ENCODE measurements at places on chromosomes 5 and 9.

GRCh38 chr5:37724395-37725125 is 115.3 kb downstream of the GDNF start:
- DNase-seq, result no peak

GRCh38 chr9:91933556-91934352 is 16.3 kb downstream of the ROR2 start:
- DNase-seq, result no peak

DNA sequence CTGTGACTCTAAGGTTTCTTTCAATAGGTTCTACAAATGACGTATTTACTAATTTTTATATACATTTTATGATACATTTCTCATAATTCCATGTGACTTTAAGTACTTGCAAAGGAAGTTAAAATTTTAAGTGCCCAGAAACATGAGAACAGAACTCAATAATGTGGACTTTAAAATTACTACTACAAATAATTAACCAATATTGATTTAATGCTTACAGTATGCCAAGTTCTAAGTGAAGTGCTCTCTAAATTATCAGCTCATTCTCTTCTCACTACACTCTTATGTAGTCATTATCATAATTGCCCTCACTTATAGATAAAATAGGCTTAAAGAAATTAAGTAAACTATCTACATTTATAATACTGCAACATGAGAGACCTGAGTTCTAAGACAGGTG is 1690.7 kb upstream of the CDH9 start:
- DNase-seq, result no peak

DNA sequence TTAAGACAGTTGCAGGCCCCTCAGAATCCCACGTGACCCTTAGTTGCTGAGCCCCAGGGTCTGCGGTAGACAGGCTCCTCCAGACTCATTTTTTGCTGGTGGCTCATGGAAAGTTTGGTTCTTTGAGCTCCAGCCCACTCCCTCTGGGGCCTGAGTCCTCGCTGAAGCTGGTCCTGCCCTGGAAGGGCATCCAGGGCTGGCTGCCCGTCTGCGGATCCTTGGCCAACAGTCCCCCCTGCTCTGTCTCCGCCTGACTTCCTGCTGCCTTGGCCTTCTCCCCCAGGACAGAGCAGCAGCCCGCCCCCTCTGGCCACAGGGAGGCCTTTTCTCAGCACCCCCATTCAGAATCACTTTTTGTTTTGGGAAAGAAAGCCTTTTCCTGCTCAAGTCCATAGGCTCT is 24.4 kb downstream of the SLC6A7 start:
- DNase-seq, result no peak

DNA sequence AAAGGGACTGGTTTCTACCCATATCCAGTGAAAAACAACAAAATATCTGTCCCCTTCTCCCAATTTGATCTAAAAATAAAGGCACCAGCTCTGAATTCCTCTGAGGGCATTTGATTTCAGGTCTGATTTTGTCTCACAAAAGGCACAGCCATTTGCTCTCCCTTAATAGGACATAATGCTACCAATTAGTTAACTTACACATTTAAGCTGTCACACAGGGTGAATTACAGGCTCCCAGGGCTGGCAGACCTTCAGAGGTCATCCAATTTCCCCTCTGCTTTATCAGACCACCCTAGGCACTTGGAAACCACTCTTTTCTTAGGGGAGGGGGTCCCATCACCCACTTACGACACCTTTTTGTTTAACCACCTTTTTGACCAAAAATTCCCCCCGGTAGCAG is 319.9 kb downstream of the SPOCK1 start:
- no peak for DNase-seq

GRCh38 chr5:133847886-133848285 is 120.5 kb downstream of the C5orf15 start:
- no peak for DNase-seq

- DNase-seq, result no peak
Measured at GRCh38 chr9:3916984-3917383, 382.9 kb downstream of the GLIS3 start.

GRCh38 chr5:59186623-59187022 is 603.7 kb downstream of the RAB3C start:
- no peak for DNase-seq

DNA sequence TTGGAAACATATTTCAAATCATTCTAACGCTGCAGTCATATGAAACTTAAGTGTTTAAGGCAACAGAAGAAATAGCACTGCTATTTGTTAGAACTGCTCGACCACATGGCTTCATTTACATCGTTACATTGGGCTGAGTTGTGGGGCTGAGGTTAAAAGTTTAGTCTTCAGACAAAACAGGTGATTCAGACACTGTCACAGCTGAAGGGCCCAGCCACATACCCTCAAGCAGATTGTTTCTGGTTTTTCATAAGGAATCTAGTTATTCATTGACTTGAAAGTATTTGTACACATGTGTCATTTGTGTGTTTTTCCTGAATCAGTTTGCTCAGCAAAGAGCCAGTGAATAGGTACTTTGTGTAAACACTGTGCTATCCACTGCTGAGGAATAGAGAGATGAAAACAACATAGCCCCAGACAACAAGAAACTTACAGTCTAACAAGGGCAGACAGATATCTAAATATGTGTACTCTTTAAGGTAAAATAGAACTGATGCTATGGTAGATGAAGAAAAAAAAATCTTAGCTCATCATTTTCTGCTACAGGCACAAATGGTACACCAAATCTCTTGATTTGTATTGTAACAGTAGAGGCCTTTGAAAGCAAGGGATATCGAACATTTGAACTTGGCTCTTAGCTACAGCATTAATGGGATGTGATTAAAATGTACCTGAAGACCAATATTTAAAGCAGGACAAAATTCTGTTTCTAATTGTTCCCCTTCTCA is 357.6 kb upstream of the RPS23 start:
- no peak for DNase-seq

- DNase-seq, result no peak
Measured at GRCh38 chr9:120912958-120913646, 13.5 kb downstream of the TRAF1 start.

- no peak for DNase-seq
Measured at GRCh38 chr5:178209334-178210072, 5.2 kb downstream of the HNRNPAB start.

- DNase-seq, result no peak
Measured at GRCh38 chr5:135645336-135646180, 66.8 kb upstream of the CXCL14 start.

DNA sequence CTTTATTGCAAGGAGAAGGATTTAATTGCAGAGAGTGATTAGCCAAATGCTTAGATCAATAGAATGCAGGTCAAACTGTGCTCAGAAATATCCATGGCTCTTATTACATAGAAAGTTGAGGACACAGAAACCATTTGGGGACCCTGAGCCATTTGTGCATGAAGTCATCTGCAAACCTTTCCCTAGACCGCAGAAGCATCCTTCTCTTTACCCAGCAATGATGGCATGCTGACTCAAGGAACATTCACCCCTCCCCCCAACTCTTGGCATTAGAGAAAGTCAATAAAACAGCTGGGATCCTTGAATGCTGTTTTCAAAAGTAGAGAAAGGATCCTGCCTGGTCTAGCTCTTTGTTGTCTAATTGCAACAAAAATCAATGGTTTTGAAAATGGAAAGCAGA is 73.5 kb downstream of the PPP2R2B start:
- DNase-seq, result no peak

- DNase-seq, result no peak
Measured at GRCh38 chr9:93231121-93231694, 47.3 kb downstream of the WNK2 start.

DNA sequence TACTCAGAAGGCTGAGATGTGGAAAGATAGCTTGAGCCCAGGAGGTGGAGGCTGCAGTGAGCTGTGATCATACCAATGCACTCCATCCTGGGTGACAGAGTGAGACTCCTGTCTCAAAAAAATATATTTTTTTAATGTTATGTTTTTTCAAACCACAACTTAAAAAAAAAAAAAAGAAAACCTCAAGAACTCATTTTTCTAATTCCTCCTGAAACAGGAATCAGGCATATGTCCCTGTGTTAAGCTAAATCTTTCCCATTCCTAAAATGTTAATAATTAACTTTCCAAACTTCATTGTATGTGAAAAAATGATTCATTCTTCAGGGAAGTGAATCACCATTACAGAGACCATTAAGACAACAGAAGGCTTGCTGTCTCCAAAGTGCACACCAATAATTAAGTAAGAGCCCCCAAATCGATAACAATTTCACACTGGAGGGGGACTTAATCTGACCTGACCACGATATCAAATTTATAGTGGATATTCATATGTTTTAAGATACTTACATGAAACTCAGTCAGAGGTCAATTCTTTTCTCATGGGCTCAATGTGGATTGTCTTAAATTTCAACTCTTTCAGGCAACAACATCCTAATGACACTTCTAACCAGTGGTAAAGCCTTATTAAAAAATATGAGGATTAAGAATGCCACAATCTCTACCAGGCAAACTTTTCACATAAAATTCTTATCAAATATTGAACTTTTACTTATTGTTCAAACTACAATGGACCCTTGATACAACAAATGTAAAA is 5.2 kb downstream of the CEMIP2 start:
- no peak for DNase-seq

DNA sequence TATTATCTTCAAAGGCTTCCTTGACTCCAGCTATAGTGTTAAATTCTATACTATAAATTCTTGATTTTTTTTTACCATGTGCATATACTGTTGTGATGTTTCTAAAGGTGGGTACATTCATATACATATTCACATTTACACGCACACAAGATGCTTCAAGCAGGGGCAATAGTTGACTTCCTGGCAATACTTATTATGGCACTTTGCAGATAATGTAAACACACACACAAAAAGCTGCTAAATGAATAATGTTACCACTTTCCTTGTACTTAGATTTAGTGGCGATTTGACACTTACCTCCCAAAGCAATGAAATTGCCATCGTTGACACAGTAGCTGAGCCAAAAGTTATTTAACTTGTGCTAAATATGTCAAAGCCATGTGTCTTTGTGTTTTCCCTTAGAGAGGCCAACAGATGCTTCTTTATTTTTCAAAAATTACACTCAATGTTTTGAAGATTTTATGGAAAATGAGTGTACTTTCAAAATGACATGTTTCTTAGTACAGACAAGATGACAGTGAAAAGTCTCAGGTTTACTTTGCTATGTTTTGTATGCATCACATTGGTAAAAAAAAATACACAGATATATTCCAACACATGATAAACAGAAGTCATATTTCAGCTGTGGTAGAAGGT is 12.2 kb upstream of the ERAP2 start:
- DNase-seq, result no peak

- DNase-seq, result no peak
Measured at GRCh38 chr5:148660346-148660660, 6.0 kb upstream of the HTR4 start.

Measured in LNCaP clone FGC (cell line).